ENCODE measurements at places on chromosomes 2 and 18.

- no peak for DNase-seq
Measured at GRCh38 chr18:51188024-51188701, 9.3 kb downstream of the MEX3C start.

DNA sequence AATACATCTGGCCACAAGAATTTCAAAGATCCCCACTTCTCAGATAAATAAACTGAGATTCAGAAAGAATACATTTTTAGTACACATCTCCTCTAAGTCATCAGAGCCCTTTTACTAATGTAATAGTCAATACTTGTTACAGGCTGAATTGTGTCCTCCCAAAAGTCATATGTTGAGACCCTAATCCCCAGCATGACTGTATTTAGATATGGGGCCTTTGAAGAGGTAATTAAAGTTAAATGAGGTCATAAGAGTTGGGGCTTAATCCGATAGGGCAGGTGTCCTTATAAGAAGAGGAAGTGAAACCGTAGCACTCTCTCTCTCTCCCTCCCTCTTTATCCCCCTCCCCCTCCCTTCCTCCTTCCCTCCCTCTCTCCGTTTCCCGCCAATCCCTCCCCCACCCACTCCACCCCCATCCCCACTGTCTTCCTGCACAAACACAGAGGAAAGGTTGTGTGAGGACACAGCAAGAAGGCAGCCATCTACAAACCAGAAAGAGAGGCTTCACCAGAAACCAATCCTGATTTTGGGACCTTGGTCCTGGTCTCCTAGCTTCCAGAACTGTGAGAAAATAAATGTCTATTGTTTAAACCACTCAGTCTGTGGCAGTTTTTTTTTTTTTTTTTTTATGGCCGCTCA lies 66.6 kb upstream of the ZNF397 start:
- no peak for DNase-seq

- no peak for DNase-seq
Measured at GRCh38 chr2:219362524-219363164, 25.1 kb downstream of the DNPEP start.

GRCh38 chr2:190126798-190127197 lies 64.3 kb upstream of the MSTN start:
- no peak for DNase-seq

GRCh38 chr18:45084206-45084605 lies 403.5 kb downstream of the SETBP1 start:
- no peak for DNase-seq

GRCh38 chr2:46548103-46548486 lies 68.7 kb downstream of the TMEM247 start:
- DNase-seq: no peak

GRCh38 chr2:227933884-227934283 lies 62.5 kb downstream of the DAW1 start:
- DNase-seq: no peak
